ENCODE measurements at places on chromosomes 1 and 21.

- DNase-seq: peak; percentile 67
These were observed 30.3 kb downstream of the UBR4 start for GRCh38 chr1:19179597-19180264.

DNA sequence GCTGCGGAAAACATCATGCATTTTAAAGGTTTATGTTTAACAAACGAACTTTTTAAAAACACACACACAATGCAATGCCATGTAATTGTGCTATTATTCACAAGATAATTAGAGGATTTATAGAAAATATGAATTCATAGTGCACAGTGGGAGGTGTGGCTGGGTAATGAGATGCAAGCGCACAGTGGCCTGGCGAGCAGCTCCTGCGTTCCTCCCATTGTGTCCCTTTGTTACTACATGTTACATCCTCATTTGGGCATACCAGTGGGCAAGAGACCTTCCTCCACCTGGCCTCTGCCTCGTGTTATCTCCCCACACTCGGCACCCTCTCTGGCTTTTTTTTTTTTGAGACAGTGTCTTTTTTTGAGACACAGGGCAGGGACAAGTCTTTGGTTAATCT is 30.0 kb upstream of the TENT5B start:
- no peak for DNase-seq

DNA sequence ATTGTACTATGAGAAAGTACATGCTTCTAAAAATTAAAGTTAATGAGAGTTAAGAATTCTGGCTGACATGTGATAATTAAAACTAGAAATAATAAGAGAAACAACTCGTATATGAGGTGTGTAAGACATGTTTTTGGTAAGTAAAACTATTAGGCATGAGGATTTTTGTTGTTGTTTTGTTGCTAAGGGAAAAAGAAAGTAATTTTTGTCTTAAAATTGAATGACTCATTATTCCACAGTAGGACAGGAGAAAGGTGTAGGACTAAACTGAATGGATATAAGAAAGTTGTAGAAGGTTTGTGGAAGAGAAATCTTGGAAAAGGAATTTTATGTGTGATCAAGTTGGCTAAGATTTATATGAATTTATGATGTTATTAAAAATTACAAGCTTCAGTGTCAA is 54.8 kb downstream of the TBX19 start:
- no peak for DNase-seq

DNA sequence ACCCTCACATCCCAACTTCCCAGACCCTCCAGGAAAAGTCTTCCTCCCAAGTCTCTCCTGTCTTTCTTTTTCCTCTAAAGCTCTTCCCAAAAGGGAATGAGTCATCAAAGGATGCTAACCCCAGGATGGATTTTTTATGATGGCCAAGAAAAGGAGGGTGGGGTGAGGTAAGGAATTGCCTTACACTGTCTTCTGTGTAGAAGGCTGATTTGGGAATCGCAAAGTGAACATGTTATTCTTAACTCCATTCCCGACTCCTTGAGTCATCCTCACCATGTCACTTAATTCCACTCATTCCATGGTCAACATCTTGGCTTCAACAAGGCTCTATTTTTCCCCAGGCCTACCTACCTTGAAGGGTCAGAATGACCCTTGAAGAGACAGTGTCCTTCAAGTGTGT is 44.0 kb downstream of the TBX15 start:
- no peak for DNase-seq

DNA sequence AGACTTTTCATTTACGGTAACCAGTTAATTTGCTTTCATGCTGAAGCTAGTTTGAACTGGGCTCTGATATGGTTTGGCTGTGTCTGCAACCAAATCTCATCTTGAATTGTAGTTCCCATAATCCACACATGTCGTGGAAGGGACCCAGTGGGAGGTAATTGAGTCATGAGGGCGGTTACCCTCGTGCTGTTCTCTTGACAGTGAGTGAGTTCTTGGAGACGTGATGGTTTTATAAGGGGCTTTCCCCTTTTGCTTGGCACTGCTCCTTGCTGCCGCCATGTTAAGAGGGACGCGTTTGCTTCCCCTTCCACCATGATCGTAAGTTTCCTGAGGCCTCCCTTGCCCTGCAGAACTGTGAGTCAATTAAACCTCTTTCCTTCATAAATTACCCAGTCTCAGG is 10.3 kb upstream of the FHAD1 start:
- no peak for DNase-seq

GRCh38 chr1:181809991-181810545 is 251.4 kb downstream of the ZNF648 start:
- no peak for DNase-seq

DNA sequence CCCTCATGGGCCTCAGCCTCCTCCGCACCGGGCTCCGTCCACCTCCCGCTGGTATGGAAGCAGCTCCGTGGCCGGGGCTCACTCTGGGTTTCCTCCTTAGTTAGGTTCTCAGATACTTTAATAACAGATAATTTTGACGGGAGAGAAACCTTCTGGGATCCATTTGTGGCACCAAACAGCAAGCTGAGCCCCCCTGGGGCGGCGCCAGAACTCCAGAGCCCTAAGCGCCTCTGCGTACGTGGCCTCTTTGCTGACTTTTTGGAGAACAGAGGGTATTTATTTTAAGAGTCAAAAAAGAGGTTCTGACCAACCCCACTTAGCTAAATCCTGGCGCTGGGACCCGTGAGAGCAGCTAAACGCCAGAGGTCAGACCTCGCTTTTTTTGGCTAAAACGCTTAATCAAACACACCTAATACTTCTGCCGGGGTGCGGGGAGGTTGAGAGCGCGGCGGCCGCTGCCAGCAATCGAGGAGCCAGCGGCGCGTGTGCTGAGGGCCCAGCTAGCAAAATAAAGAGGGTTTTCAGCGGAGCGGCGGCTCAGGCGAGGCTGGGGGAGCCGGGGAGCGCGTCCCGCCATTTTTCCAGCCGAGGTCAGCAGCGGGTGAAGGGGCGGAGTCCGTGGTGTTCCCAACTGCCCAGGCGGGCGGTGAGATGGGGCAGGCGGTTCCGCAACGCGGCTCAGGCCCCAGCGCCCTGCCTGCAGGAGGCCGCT is 171.7 kb downstream of the PRDM16 start:
- no peak for DNase-seq

DNA sequence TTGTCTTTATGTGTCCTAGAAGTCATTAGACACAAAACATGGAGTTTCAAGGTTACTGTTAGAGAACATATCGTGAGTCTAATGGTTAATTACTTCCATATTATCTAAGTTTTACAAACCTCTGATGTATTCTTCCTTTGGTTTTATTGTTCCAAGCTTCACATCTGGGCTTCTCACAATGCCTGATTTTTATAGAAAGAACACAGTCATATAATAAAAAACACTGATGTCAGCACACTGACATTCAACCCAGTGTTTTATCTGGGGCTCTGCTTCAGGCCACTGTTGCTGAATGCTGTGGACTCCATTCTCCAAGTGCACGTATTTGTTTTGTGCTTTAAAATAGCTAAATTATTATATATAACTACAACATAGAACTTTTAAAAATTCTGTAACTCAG is 232.9 kb downstream of the SMYD3 start:
- no peak for DNase-seq

DNA sequence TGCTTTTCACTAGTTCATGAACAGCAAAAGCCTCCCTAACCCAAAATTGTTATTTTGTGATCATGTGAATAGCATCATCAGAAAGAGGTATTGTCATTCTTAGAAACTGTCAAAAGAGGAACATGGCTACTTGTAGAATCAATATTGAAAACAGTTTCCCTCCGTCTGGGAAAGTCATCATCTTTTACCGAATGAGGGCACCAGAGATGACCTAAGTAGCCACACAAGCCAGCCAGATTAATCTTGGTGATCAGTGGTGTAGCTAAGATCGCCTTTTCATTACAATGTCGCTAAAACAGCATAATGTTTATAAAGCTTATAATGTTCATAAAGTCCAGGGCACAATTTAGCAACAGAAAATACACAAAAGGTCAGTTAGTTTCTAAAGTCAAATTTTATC is 136.1 kb downstream of the SIPA1L2 start:
- DNase-seq: no peak

DNA sequence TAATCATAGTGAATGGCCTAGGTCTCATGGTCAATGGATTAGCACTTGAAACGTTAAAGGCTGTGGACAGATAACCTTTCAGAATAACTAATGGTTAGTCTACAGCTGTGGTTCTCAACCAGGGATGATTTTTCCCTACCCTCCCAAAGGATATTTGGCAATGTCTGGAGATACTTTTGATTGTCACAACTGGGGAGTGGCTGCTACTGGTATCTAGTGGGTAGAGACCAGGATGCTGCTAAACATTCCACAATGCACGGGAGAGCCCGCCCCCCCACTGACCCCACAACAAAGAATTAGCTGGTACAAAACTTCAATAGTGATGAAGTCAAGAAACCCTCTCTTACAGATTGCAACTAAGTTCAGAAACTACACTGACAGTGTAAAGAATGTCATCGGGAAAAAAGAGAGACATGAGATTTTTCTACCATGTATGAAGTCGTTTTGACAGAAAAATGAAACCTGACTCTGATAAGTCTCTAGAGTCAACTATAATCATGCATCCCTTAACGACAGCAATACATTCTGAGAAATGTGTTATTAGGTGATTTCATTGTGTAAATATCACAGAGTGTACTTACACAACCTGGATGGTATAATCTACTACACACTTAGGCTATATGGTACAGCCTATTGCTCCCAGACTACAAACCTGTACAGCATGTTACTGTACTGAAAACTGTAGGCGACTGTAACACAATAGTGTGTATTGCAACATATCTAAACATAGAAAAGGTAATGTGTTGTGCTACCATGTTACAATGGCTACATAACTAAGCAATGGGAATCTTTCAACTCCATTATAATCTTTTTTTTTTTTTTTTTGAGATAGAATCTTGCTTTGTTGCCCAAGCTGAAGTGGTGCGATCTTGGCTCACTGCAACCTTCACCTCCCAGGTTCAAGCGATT is 49.7 kb upstream of the PRDX6 start:
- no peak for DNase-seq

GRCh38 chr1:210373628-210373877 is 44.9 kb downstream of the HHAT start:
- no peak for DNase-seq

GRCh38 chr21:38807441-38807871 is 1.7 kb downstream of the ETS2 start:
- DNase-seq: no peak

DNA sequence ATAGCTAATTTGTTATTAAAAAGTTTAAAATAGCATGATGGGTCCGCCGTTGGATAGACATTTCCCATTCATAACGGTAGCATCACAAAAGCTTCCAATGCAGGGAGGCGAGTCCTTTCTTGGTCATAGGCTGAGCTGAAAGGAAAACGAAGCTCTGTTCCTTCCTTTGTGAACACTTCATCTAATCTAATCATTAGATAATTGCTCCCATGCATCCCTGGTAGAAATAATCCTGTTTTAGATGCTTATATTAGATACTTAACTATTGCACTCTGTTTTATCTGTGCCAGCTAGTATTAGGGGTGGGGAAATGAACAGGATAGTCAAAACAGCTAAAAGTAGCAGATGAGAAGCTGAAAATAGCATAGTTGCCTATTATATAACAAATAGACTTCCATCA is 215.0 kb downstream of the SLC35F3 start:
- DNase-seq: no peak

DNA sequence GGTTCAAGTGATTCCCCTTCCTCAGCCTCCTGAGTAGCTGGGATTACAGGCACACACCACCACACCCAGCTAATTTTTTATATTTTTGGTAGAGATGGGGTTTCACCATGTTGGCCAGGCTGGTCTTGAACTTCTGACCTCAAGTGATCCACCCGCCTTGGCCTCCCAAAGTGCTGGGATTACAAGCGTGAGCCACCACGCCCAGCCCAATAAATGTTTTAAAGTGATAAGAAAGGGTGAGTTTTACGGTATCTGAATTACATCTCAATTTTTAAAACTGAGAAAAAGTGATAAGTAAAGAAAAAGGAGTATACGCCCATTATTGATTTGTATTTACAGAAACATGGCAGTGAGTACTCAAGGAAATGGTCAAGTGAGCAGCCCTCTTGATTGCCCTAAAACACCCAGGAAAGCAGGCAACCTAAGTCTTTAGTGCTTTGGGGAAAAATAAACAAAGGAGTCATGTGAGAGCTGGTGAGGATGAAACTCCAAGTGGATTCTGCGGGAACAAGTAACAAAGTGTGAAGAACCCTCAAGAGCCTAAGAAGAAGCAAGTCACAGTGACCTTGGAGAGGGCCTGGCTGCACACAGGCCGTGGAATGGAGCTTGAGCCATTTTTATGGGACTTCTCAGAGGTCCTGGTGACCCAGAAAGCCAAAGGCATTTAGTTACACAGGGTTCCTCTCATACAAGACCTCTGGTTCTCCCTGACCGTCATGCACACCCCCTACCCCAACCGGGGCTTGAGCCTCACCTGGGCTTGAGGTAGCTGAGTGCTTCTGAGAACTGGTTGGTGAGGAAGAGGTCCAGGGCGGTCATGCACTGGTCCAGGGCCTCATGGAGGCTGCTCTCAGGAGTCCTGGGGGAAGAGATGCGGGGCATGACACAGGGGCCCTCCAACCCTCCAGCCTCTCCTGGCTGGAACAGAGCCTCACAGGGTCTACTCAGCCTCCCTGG is 9.1 kb downstream of the TTC39A start:
- no peak for DNase-seq

GRCh38 chr21:32712043-32712442 is 15.8 kb downstream of the SYNJ1 start:
- DNase-seq: no peak

GRCh38 chr21:39850333-39850732 is 16.9 kb upstream of the PCP4 start:
- DNase-seq: no peak

- DNase-seq: peak; percentile 28
These were observed 1.1 kb downstream of the GABPA start for GRCh38 chr21:25735646-25736597.

DNA sequence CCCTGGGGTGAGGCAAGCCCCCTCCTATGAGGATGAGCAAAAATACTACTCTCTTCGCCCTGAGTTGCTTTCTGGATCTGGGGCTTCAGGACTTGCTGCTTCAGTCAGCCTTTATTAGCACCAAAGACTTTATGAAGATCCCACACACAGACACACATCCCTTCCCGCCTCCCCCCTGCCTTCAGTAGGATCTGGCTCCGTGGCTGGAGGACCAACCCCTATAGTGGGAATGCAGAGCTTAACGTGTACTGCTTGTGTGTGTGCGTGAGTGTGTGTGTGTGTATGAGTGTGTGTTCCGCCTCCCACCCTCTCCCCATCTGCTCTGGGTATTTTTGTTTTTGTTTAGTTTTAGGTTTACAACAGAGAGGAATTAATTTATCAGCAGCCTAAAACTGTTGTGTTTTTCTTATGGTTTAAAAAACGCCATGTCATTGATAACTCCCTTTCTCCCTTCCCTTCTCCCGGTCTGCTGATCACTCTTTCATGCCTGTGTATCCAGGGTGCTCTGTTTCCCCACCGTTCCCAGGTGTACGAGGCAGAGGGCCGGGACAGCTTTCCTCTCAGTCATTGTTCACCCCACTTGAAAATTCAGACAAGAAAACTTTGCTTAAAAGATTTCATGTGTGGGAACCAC is 27.5 kb upstream of the ZFP69B start:
- no peak for DNase-seq

- peak; percentile 10 for DNase-seq
These were observed 5.7 kb upstream of the PLPP3 start for GRCh38 chr1:56584910-56585528.

- DNase-seq: no peak
These were observed 6.3 kb downstream of the ERG start for GRCh38 chr21:38492007-38492406.
